Mesenteric fat pad (tissue), 1 donor: ENCODE measurements at places on chromosomes 3 and 15. TPM values are rescaled to one million over a fixed set of nuclear protein-coding genes. Genes with fewer than 3 reads are reported as not detected.

- no peak for DNase-seq
Observed at GRCh38 chr3:30989276-30990030, 95.0 kb upstream of the GADL1 start.

GRCh38 chr3:29189328-29189727, 91.5 kb upstream of the RBMS3 start:
- DNase-seq = no peak

DNA sequence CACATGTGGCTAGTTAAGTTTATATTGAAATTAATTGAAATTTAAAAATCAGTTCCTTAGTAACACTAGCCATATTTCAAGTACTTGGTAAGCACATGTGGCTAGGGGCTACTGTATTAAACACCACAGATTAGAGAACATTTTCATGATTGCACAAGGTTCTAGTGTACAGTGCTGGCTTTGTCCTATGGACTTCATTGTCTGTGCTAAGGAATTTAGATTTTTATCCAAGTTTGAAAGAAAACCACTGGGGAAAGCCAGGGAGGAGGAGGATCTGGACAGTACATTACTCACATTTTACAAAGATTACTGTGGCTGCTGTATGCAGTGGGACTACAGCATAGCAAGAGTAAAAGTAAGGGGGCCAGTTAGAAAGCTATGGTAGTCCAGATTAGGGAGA, 13.9 kb downstream of the STAC start:
- DNase-seq = no peak

GRCh38 chr3:138459619-138460535, 25.5 kb downstream of the ESYT3 start:
- peak; percentile 28 for DNase-seq

The GPR149 gene
- total RNA-seq = not detected

The ALDH1A2 gene
- 7.5 TPM for total RNA-seq
